Stimulated activated CD8-positive, alpha-beta memory T cell treated with anti-CD3 and anti-CD28 coated beads, Interleukin-12 subunit alpha, Interleukin-12 subunit beta, amount 100 ng/mL, for 4 hours (primary cell): ENCODE measurements at places on chromosomes 12 and 14.
A peak's percentile ranks its signal among the peaks of the same experiment; 100 is the strongest.

DNA sequence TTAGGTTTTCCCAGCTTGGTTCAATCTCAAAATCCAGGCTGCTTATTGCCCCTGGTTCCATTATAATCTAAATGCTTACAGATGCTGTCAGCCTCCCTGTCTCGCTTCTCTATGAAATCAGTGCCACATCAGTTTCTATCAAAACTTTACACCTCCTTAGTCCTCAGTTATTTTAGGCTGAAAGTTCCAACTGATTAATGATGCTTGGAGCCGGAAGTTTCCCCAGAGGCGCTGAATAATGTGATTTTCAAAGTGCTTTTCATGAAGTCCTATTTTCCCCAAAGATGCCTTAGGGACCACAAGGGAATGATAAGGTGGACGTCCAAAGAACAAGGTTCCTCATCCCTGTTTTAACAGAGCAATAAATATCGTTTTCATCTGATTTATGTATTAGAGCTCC lies 262.4 kb upstream of the RMST start:
- no peak for DNase-seq

DNA sequence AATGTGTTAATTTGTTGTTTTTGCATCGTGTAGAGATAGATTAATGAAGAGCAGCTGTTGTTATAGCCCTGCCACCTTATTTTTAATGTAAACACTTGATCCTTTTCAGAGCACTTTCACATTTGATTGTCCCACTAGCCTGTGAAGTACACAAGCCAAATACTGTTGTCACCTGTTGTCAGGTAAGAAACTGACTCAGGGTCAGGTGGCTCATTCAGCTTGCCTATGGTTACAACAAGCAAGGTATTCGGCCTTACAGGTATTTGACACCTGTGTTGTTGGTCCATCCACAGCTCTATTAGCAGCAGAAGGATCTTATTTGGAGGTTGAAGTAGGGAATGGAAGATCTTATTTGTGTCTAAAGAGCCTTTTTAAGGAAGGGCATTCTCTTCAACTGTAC lies 108.9 kb downstream of the GPR135 start:
- DNase-seq: no peak

DNA sequence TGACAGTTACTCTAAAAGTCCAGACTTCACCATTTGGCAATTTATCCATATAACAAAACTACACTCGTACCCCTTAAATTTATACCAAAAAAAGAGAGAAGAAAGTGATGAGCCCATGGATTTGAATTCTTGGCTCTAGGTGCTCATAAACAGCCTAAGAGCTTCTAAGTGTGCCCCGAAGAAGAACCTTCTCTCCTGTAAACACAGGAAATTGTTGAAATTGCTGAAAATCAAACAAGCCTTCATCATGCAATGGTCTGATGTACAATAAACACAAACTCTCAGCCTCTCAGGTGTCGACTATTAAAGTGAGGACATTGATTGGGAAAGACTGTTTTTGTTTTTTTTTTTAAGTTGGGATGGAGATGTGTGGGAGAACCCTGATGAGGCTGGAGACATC lies 21.8 kb downstream of the PDE6H start:
- no peak for DNase-seq

- DNase-seq: no peak
Measured at GRCh38 chr12:49273726-49274395, 9.0 kb downstream of the TUBA1C start.

DNA sequence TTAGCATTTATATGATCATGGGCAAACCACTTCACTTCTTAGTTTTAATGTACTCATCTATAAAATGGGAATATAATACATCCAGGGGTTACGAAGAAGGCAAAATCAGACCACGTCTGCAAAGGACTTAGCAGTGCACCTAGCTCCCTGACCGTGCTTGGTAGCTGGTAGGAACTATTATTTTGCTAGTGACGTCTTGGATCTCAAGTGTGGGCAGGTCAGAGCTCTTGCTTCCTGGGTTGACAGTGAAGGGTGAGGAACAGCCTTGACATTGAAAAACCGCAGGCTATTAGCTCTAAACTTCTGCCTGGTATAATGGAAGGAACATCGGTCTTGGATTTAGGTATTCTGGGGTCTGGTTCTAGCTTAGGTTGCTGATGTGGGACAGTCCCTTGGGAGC lies 89.3 kb upstream of the MED13L start:
- no peak for DNase-seq

DNA sequence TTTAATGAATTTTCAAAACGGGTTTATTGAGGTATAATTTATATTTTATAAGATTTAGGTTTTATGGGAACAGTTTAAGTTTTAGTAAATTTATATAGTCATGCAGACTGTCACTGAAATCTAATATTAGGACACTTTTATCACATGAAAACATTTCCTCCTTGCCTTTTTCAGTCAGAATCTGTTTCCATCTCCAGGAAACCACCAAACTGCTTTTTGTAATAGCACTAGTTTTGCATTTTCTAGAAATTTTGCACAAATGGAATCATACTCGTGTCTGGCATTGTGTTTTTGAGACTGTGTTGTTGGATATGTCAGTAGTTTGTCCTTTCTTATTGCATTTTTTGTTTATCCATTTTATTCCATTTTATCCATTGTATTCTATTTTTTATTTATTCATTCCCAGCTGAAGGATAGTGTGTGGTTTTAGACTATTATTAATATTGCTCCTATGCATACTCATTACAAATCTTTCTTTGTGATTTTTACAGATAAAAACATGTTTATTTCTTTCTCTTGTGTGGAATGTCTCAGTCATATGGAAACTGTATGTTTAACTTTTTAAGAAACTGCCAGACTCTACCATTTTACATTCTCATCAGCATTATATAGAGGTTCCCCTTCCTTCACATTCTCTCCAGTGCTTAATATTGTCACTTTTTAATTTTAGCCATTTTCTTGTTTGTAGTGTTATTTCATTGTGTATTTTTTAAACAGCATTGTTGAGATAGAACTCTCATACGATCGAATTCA lies 26.5 kb downstream of the PALS1 start:
- no peak for DNase-seq

DNA sequence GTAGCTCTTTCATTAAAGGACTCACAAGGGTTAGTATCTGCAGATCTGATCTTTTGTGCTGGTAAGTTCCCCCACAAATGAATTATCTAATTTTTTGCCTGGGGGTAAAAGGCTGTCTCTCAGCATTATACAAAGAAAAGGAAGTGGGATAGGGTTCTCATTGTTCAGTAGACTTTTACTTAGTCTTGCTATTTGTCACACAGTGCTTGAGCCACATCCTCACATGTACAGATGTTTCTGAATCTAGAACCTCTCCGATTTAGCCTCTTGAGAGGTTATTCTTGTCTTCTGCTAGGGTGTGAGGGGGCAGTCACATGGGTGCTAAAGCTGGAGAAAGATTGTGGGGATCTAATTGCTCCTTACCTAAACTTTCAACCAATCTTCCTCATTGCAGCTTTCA lies 93.0 kb downstream of the SLC41A2 start:
- DNase-seq: no peak

- peak; percentile 17 for DNase-seq
Measured at GRCh38 chr12:89353188-89353822, 1.0 kb upstream of the DUSP6 start.

DNA sequence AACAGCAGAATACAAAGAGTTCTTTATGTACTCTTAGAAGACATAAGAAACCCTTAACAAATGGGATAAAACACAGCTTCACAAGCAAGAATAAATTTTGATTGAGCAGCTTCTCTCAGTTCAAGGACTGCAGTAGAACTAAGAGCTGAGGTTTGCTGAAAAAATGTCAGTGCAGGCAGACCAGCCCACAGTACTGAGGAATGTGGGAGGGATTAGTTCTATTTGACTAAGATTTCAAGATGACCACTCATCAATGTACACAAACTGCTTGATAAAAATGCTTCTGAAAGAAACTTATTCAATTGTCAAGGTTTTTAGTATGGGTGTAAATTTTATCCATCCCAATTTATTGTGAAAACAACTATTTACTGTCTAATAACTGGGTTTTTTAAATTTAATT lies 138.4 kb downstream of the SEC23A start:
- no peak for DNase-seq

DNA sequence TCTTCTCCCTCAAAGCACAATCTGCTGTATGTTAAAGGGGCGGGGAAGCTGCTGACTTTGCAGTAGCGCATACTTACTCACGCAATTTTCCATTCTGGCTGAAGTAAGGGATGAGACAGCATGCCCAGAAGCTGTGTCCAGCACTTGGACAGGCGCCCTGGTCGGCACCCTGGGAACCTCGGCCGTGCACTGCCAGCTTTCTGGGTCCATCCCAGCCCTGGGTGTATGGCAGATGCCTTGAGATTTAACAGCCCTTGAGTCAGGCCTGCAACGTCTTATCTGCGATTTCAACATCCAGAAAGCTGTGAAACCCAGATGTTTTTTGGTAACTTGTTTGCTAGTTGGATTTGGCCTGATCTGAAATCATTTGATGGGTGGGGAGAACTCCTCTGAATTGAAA lies 16.1 kb downstream of the EML1 start:
- no peak for DNase-seq

- no peak for DNase-seq
Measured at GRCh38 chr12:62003701-62004100, 256.5 kb upstream of the USP15 start.

GRCh38 chr14:39426605-39427004 lies 5.6 kb downstream of the FBXO33 start:
- no peak for DNase-seq

DNA sequence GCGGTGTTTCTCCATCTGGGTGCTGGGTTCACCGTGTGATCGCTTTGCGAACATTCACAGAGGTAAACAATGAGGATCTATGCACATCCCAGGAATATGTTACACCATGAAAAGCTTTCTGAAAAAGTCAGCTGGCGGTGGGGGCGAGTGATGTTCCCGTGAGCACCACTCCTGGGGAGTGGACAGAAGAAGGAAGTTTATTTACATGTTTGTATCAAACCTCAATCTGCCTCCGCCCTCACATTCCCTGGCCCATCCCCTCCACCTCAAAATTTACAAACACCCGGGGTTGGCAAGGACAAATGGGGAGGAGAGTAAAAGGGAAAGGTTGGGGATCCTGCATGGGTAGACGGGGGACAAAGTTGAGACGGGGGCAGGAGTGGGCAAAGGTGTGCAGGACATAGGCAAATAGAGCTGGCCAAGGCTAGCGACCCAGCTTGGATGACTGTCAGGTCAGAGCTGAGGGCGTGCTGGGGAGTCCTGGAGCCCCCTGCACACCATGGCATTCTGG lies 6.9 kb downstream of the TNFRSF1A start:
- no peak for DNase-seq

- DNase-seq: no peak
Measured at GRCh38 chr14:82779301-82779700, 1245.6 kb upstream of the SEL1L start.

DNA sequence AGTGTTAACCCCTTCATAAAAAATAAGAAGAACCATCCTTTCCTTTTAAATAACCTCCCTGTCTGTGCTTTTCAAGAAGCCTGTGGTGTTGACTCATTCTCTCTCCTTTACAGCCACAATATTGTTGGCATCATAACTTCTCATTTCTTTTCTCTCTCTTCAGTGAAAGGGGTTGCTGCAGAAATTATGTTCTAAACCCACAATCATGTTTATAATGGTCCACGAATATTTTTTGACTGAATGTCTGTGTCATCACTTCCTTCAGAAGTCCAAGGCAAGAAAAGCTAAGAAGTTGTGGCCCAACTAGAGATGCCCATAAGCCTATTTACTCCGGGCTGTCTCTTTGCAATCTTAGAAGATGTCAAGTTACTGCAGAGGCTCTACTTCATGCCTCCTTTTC lies 488.3 kb downstream of the APAF1 start:
- DNase-seq: no peak

DNA sequence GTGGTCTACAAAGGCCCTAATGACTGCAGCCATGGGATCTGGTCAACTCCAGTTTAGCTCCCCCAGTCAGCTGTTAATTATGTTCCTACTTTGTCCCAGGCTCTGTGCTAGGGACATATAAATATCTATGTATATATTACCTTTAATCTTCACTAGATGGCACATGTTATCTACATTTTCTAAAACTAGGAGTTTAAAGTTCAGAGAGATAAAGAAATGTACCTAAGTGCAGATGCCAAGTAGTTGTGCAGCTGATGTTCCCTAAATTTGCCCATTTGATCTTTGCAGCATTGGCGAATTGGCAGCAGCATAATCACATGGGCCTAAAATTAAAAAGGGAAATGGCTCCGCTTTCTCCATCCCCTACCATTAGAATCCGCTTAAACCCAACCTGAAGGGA lies 541.1 kb downstream of the MED13L start:
- no peak for DNase-seq

DNA sequence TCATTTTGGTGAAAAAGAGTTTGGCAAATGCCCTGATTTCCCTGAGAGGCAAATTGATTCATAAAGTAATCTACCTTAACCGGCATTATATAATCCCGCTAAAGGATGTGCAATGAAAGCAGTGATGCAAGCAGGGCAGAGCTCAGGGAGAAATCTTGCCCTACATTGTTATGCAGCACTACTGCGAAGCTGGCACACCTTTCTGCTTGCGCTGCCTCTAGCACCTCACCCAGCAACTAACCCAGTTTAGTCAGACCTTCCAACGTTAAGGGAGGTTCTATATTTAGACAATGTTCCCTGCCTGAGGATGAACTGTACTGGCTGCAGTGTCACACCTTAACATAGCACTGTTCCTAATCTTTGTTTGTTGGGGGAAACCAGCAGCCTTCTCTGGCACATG lies 60.8 kb upstream of the CCDC196 start:
- DNase-seq: no peak

- no peak for DNase-seq
Measured at GRCh38 chr14:69473260-69473659, 11.3 kb upstream of the PLEKHD1 start.

DNA sequence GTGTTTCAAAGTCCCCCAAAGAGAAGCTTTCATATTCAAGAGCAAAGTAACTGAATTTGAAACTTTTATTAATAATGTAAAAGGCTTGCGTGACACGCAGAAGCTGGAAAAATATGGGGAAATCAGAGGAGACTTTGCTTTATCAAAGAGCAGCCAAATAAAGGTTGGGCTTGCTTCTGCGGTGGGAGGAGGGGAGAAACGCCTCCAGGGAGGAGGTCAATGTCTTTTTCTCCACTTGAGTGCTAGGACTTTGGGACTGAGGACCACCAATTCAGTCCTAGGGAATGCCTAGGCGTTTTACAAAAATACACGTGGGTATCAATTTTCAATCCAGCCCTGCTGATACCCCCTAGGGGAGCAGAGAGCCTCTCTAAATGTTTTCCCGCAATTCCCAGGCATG lies 60.9 kb upstream of the FZD10 start:
- DNase-seq: no peak

GRCh38 chr14:105059925-105060565 lies 5.2 kb downstream of the GPR132 start:
- DNase-seq: no peak

- no peak for DNase-seq
Measured at GRCh38 chr14:97524589-97525319, 727.6 kb downstream of the VRK1 start.

DNA sequence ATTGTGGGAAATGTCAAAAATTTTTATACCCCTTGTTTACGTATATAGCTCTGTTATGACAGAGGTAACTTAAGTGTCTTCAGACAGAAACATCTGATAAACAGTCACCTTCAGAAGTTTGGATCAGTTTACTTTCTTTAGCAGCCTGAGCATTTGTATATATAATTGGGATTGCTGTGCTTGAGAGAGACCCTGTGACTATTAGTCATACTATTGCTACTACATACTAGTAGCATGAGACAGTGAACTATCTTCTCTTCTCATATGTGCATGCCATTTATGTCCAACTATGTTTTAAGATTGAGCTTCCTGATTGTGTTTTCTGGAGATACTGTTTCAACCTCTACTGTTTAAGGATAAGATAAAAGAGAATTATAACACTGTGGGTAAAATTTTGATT lies 101.5 kb downstream of the PDE6H start:
- no peak for DNase-seq

- no peak for DNase-seq
Measured at GRCh38 chr14:56899829-56900228, 89.5 kb upstream of the OTX2 start.

- DNase-seq: no peak
Measured at GRCh38 chr12:103441437-103442181, 54.2 kb downstream of the C12orf42 start.
